Epithelial cell of alveolus of lung (primary cell): ENCODE measurements at places on chromosomes 6 and 20. TPM values are rescaled to one million over a fixed set of nuclear protein-coding genes. Genes with fewer than 3 reads are reported as not detected.

The RHAG gene
- not detected in 2 replicates for total RNA-seq

The ACSS1 gene
- 3.0 and 3.2 TPM in 2 replicates for total RNA-seq

The DZANK1 gene
- 0.65 and 0.72 TPM in 2 replicates for total RNA-seq

The VNN1 gene
- total RNA-seq, result 0.13 TPM in 1 of 2 replicates, not detected in the other

The CYP39A1 gene
- 1.9 and 3.4 TPM in 2 replicates for total RNA-seq

The SMLR1 gene
- total RNA-seq, result not detected in 2 replicates

The GFRA4 gene
- total RNA-seq, result not detected in 2 replicates
